Neural crest cell (in vitro differentiated cells): ENCODE measurements at places on chromosomes 6 and 20. TPM values are rescaled to one million over a fixed set of nuclear protein-coding genes. Genes with fewer than 3 reads are reported as not detected.

Gene THBD
- 0.12 and 0.16 TPM in 2 replicates for total RNA-seq

Gene CALHM4
- total RNA-seq, result not detected in 2 replicates

Gene POM121L2
- not detected in 2 replicates for total RNA-seq

Gene C20orf141
- total RNA-seq, result not detected in 2 replicates

Gene ADGRF5
- 0.16 TPM in 1 of 2 replicates, not detected in the other for total RNA-seq

Gene DEFB126
- total RNA-seq, result not detected in 2 replicates

Gene BCAS4
- total RNA-seq, result 7.3 and 9.0 TPM in 2 replicates

- no peak for DNase-seq
Observed at GRCh38 chr6:170166511-170167122, 124.3 kb downstream of the DLL1 start.

- no peak for DNase-seq
Observed at GRCh38 chr20:8652396-8652795, 416.5 kb upstream of the PLCB4 start.

- DNase-seq, result no peak
Observed at GRCh38 chr6:14476793-14477531, 359.4 kb downstream of the CD83 start.

- no peak for DNase-seq
Observed at GRCh38 chr6:139967497-139967896, 593.0 kb upstream of the CITED2 start.

GRCh38 chr20:1144401-1145172 lies 26.2 kb downstream of the PSMF1 start:
- no peak for DNase-seq

- no peak for DNase-seq
Observed at GRCh38 chr20:62148908-62149314, 5.3 kb downstream of the SS18L1 start.

DNA sequence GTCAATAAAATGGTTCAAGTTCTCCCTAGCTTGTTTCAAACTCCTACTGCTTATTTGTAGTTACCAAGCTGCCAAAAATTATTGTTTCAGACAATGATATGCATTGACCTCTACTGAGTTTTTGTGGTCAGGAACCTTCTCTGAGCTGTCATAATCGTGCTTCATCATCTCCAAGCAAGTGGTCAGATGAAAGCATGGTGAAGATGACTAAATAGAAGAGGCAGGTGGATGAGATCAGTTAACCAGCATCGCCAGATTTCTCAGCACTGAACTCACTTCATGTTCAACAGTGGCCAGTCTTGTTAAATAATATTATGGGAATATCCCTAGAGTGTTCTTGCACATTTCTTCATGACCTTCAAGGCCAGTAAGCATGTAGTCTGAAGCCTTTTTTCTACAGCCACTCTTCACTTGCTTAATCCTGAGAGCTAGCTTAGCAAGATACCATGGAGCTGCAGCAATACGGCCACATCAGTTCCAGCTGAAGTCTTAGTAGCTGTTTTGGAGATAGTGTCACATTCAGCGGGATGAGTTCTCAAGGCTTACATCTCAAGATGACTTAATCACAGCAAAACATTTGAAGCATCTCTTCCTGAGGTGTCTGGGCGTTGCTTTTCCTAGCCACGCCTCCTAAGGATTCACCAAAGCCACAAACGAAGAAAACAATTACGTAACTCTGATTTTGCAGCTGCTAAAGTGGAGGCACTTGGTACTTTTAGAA lies 101.6 kb upstream of the TMEM30A start:
- DNase-seq, result no peak

GRCh38 chr6:15504040-15504495 lies 158.8 kb downstream of the DTNBP1 start:
- no peak for DNase-seq

DNA sequence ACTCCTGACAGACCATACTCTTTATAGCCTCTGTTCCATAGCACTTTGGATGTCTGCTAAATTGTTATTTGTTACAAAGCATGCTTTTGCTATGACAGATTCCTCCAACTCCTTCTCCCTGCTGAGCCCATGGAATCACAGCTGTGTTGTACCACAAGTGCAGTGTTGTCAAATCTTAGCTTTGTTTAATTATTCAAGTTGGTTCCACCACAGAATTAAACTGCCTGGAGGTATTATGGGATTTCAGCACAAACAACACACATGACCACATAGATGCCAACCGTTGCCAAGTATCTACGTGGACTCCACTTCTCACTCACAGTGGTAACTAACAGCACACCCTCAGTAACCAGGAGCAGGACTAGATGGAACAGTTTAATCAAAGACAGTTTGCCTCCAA lies 32.7 kb upstream of the MARCKS start:
- no peak for DNase-seq

GRCh38 chr6:110282412-110282811 lies 75.7 kb downstream of the METTL24 start:
- DNase-seq, result no peak

DNA sequence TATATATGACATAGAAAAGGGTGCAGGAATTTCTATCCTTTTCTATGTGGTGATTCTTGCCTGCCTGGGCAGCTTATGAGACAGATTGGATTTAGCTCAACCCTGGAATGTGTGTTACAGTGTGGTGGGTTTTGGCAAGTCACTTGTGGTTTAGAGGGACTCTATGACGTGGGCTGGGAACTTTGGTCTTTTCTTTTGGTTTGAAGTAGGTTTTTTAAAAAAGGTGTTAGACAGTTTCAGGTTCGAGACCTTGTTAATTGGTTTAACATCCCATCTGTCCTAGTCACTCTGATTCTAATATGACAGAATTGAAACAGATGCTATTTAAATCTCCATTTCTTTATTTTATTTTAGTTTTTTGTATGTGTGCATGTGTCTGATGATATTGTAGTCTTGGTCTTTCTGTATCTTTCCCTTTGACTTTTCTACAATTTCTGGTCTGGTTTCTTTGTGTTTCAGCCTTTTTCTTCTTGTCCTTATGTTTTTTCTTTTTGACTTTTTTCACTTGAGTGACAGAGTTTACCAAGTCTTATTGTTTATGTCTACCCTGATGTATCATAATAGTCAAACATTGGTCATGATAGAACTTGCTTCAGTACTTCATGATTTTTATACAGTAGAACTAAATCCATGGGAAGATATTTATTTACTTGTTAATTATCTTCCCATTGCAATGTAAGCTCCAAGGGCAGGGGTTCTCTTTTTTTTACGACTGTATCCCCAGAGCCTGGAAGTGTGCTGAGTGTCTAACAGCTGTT lies 174.3 kb downstream of the CDKAL1 start:
- DNase-seq, result no peak

GRCh38 chr20:63686492-63687321 lies 9.7 kb upstream of the TNFRSF6B start:
- no peak for DNase-seq

- DNase-seq, result no peak
Observed at GRCh38 chr6:117548797-117549301, 53.5 kb downstream of the GOPC start.
